Urinary bladder (tissue), 4 donors: ENCODE measurements at places on chromosomes 5 and 9. TPM values are rescaled to one million over a fixed set of nuclear protein-coding genes. Genes with fewer than 3 reads are reported as not detected.

The DCP2 gene
- total RNA-seq, result 102 TPM

The SPATA9 gene
- 2.1 TPM for total RNA-seq

The CYLC2 gene
- not detected for total RNA-seq

The DDX4 gene
- 0.42 TPM for total RNA-seq

The NEK6 gene
- total RNA-seq, result 28.1 TPM

The BNC2 gene
- total RNA-seq, result 69.5 TPM

The FGF1 gene
- 5.1 TPM for total RNA-seq

The CAMK2A gene
- 1.8 TPM for total RNA-seq
